Stimulated activated CD4-positive, alpha-beta T cell treated with anti-CD3 and anti-CD28 coated beads, Interleukin-4, amount 100 ng/mL, for 4 hours (primary cell): ENCODE measurements at places on chromosomes 4 and X.

DNA sequence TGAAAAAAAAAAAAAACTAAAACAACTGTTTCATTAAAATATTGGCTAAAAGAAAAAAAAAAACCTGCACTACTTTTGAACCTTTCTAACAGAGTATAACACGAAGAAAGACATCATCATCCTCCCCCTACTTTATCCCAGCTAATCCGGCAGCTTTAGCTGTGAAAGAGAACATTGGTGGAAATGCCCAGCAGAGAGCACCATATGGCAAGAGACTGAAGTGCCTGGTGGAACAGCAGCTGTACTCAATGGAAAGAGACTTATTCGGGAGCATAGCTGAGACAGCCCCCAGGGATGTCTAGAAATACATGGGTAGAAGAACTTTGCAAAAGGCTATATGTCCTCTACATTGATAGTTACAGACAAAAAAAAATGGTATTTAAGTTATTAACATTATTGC is 30.3 kb downstream of the STPG2 start:
- no peak for DNase-seq

DNA sequence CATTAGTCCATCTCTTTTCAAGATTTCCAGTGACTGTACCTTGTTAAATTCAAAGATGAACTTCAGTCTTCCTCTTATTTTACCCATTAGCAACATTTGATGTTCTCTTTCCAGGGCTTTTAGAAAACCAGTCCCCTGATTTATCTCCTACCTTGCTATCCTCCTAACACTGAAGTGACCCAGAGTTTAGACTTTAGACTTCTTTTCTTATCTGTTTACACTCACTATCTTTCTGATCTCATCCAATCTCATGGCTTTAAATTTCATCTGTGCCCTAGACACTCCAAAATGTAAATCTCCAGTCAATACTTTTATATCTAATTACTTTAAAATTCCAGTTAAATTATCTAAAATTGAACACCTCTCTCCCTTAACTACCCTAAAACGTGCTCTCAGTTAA is 13.5 kb upstream of the CXXC4 start:
- DNase-seq, result no peak

DNA sequence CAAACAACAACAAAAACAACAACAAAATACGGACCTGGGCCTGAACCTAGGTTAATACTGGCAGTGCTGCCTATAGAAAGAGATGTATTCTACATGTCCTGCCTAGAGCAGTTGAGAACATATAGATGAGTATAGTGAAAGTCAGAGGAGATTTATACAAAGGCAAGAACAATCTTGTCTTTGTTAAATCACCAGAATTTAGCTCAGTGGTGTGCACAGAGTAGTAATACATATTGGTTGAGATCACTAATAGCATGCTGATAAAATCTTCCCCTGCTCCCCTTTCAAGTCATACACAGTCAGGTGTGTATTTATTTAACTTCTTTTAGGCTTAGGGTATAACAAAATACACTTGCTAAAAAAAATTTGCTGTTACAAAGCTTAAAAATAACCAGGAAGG is 247.8 kb downstream of the ADGRL3 start:
- no peak for DNase-seq

DNA sequence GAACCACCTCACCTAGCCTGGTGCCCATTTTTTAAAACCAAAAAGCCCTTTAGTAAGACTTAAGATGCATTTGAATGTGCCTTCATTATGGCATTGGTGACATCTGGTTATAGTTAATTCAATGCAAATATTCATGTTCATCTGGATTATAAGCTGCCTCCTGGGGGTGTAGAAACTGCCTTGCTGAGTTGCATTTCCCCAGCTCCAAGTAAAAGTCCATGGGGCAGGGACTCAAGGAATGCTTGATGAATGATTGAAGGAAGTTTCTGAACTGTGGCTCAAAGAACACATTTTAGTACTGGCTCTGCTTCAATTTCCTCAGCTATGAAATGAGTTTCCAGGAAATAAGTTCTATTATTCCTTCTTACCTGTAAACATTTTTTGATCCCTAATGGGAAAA is 18.5 kb upstream of the RBM47 start:
- no peak for DNase-seq

GRCh38 chr4:175306436-175306835 is 388.3 kb downstream of the ADAM29 start:
- DNase-seq, result no peak

- no peak for DNase-seq
These were observed 175.3 kb downstream of the MAML3 start for GRCh38 chr4:139978692-139979091.

DNA sequence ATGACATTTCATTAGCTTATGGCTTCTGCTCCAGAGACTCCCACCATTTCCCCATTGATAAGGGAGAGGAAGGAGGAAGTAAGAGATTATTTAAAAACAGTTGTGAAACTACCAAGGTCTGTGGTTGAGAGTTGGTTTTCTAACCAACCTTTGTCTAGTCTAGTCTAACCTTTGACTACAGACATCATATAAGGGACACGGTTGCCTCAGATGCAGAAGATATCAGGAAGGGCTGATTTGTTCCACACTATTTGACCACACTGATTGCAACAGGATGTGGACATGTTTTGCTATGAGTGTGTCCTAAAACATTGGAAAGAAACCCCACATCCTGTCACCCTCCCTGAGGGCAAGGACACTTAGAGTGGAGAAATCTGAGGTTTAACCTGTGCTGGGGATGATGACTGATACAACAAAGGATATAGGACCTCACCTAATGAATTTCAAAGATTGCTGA is 53.0 kb downstream of the COQ2 start:
- DNase-seq, result no peak

GRCh38 chr4:19844446-19844845 is 407.3 kb upstream of the SLIT2 start:
- no peak for DNase-seq

DNA sequence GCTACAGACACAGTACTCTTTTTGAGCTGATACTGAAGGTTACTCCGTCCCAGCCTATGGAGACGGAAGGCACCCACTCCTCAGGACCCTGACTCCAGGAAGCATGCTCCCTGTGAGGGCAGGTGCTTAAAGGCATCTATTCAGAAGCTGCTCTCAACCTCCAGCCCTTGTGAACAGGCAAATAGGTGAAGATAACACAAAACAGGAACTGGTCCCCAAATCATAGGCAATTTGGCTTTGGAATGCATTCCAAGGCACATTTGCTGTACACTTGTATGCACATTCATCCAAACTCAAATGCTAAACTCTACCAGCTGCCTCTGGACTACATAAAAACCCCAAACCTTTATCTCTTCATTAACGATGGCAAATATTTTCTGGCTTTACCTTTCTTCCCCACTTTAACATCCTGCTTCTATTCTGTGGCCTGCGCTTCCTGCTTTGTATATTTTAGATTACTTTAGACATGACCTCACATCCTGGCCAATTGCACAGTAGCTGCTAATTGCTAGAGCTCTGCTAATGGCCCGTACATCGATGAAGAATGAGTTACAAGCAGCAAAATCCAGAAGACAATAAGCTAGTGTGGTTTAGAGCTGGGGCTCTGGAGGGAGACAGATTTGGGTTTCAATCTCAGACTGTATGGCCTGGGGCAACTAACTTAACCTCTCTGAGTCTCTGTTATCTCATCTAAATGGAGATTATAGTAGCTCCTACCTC is 3.2 kb downstream of the SEL1L3 start:
- DNase-seq, result peak; percentile 6

DNA sequence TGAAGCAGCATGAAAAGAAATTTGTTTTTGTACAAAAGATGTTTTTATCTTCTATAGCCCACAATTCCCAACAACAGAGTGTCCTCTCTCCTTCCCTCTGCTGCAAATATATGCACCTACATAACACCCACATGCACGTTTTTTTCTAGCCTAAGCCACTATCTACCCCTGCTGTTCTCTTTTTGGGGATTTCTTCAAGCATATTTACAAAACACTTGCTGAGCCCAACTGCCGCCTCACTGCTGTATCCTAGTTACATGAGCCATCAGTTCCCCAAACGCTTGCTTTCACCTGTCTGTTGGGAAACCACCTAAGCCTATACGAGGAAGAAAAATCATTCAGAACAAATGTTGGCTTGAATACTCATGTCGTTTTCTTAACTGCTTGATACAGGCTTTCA is 127.2 kb downstream of the CHRNA9 start:
- no peak for DNase-seq

DNA sequence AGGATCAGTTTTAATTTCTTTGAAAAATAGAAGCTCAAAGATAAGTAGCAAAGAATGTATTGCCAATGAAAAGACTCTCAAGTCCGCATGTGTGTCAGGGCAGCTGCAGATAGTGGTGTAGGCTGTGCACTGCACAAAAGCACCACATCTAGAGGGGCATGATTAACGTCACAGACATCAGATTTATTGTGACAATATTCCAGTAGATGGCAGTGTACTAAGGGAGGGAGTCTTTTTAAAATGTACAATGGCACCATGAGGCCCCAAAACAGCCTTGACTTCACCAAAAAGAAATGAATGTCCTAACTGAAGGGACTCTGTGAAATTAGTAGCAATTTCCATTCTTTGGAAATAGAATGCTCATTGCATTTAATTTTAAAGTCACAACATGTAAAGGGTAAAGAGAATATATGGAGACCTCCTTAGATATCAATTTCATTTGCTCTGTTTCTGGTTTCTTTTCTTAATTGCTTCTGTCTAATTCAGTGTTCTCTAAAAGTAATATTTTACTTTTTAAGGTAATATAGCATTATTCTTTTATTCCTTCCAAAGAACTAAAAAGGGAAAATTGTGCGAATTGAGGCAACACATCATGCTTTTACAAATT is 98.4 kb downstream of the ZNF827 start:
- peak; percentile 11 for DNase-seq

- no peak for DNase-seq
These were observed 12.4 kb upstream of the CYBB start for GRCh38 chrX:37767430-37767829.

DNA sequence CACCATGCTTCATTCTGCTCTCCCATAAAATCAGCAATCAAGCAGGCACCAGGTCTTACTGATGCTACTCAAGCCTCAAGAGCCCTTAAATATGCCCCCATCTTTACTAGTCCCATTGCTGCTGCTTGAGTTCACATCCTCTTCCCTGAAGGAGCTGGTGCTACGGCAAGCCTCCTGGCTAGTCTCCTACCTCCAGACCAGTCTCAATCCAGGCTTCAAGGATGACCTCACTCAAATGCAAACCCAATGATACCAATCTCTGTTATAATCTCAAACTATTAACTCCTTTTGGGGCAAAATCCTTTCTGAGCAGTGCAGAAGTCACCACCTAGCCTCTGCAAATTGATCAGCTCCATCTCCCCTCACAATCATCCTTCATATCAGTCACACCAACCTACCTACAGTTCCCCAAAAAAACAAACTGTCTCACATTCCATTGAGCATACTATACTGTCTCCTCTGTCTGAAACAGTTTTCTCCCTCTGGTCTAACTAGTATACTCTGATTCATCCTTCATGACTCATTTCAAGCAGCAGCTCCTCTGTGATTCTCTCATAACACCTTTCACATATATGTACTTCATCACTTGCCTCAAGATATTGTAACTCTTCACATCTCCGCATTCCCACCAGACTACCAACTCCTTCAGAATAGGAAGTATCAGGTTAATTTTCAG is 30.0 kb downstream of the PAPSS1 start:
- no peak for DNase-seq

- DNase-seq, result no peak
These were observed 2.7 kb upstream of the SMIM20 start for GRCh38 chr4:25911356-25911755.

DNA sequence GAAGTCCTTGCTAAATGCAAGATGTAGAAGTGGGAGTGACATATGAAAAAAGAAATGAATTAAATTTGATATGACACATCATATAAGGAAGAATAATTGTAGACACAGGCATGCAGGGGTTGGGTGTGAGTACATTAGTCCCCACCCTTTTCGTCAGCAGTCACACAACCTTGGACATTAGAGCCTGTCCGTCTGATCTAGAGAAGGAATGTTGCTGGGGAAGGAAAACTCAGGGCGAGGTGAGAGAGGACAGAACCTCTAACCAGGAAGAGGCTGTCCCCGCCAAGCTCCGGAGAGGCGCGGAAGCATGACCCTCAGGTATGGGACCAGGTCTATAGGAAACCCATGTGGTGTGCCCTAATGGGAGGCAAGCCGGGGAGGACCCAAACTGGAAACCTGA is 102.1 kb downstream of the RELL1 start:
- DNase-seq, result no peak

DNA sequence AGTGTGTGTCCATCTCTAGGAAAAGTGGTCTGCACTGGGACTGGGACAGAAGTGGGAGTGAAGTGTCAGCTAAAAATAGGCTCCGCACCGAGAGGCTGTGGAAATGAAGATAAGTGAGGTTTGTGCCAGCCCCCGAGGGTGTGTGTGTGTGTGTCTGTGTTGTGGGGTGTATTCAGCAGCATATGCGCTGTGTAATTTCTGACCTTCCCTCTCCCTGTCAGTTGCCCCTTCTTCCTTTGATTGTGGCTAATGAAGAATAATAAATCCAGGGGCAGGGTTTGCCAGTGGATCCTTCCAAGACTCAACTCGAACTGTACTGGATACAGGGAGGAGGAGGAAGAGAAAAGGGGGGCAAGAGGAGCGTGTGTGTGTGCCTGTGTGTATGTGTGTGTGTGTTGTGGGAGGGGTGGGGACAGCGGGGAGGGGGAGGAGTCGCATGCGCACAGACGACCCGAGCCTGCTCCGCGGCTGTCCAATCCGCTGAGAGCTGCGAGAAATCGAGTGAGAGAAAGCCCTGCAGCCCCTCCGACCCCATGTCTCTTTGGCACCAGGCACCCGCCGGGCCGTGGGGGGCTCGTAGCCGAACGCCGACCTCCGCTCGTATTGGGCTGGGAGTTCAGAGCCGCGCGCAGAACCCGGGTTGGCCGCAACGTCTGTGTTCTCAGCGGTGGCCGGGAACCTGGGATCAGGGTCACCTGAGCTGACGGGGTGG is 916 bp upstream of the POU4F2 start:
- DNase-seq, result no peak
